Cerebellar nuclear complex (tissue), 1 donor: ENCODE measurements at places on chromosomes 6 and 20.

- DNase-seq, result no peak
Observed at GRCh38 chr6:126914172-126914571, 204.3 kb upstream of the RSPO3 start.

- no peak for DNase-seq
Observed at GRCh38 chr6:5034736-5035135, 30.9 kb upstream of the RPP40 start.

- DNase-seq, result no peak
Observed at GRCh38 chr6:21352131-21352530, 241.4 kb upstream of the SOX4 start.

DNA sequence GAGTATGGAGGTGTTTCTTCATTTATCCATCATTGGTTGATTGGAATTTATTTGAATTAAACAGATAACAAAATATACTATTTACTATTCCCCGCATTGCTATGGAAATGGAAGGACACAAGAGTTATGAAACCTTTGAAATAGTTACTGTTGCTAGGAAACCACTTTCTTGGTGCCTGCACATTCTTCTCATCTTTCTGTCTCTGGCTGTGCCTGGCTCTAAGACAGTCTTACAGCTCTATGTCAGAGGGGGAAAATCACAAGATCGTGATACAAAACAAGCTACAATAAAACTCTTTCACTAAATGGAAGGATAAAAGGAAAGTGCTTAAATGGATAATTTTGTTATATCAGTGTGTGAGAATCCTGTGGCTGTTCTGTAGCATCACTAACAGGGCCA, 453.0 kb downstream of the LMBRD1 start:
- no peak for DNase-seq

- no peak for DNase-seq
Observed at GRCh38 chr6:54238396-54238795, 69.8 kb upstream of the TINAG start.

DNA sequence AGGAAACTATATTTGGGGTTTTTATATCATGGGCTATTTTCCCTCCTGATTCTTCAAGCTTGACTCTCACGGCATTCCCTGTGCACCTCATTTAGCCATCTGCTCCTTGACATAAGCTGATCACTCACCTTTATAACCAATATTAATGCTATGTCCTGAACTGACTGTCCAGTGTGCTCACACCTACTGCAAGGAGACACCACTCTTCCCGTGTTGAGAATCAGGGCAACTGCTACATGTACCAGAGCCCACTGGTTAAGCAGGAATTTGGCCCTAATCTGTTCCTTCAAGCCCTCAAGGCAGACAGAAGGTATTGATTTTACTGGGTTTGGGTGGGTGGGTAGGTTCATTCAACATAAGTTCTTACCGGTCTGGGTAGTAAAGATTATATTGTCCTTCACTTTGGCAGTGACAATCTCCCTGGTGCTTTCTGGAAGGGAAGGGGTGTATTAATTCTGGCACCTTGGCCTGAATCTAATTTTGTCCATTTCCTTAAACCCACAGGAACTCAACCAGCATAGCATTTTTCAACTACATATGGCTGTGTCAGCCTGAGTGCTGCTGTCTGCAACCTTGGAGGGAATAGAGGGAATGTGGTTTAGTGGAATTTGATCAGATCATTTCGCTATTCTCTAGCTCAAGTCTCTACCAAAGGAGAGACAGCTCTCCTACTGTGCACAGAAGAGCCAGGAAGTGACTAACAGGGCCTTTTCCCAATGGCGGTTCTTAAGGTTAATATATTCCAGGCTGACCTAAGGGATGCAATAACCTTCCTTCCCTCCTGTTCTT, 293.2 kb downstream of the BTBD9 start:
- DNase-seq, result no peak

GRCh38 chr20:38203337-38203980, 38.4 kb upstream of the TGM2 start:
- no peak for DNase-seq

DNA sequence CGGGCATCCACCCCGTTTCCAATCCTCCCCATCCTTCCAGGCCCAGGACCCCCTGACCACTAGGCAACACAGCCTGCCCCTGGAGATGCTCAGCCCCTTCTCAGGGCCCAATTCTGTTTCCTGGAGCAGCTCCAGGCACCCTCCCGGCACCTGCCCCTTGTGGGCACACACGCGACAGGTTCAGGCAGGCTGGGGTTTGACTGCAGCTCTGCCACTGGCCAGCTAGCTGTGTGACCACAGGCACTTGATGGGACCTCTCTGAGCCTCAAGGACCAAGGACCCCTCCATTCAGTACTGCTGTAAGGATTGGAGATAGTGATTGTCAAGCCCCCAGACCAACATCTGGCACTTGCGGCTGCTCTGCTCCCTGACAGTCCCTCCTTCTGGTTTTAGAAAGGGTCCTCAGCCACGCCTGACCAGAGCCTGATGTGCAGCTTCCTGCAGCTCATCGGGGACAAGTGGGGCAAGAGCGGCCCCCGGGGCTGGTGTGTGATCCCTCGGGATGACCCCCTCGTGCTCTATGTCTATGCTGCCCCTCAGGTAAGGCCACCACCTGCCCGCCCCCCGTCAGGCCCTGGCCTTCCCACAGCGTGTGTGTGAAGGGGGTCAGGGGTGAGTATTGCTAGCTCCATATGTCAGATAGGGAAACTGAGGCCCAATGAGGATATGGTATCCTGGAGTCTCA, 21.7 kb downstream of the FGD2 start:
- DNase-seq, result no peak

- no peak for DNase-seq
Observed at GRCh38 chr20:4220756-4221155, 205.4 kb upstream of the RNF24 start.

DNA sequence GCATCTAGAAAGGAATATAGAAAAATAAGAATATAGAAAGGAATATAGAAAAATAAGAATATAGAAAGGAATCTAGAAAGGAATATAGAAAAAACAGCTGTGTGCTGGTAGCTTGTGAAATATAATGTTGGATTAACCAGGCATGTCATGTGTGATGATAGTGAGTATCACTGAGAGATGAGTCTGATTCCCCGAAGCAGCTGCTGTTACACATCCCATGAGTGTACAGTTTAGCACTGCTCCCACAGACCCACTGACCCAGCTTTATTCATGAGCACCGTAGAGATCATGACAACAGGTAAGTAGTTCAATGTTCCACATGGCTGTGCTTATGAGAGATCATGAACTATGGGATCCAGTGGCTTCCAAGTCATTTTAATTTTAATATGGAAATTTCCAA, 64.8 kb downstream of the SLC22A3 start:
- no peak for DNase-seq
